ENCODE measurements at places on chromosomes 5 and 9. TPM values are rescaled to one million over a fixed set of nuclear protein-coding genes. Genes with fewer than 3 reads are reported as not detected.

- H3K27ac ChIP-seq, result no peak overlapping the region
- H3K4me3 ChIP-seq, result no peak overlapping the region
- no peaks in the 10 kb centered on the region for H3K4me1 ChIP-seq
- no peaks in the 10 kb centered on the region for H3K27me3 ChIP-seq
- H3K36me3 ChIP-seq, result peaks cover 7% of the 10 kb centered on the region
These were observed 17.0 kb downstream of the ERAP2 start for GRCh38 chr5:96893342-96893741.

DNA sequence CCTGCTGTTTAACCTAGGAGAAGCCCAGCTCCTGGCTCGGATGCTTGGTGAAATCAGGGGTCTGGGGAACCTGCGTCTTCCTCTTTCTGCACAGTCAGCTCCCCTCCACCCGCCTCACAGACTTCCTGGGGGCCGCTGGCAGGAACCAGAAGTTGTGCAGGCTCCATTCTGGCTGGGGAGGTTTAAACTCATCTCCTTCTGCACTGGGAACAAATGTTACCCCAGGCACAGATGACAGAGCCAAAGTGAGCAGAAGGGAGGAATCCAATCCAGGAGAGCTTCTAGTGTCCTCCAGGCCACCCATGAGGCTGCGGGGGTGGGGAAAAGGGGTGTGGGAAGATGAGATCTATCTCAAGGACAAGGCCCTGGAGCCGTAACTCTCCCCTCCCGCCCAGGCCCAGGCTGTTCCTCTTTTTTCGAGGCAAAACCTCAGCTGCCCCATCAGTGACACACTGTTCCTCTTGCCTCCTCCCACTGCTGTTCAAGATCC lies 31.2 kb downstream of the KCNMB1 start:
- H3K27me3 ChIP-seq, result no peaks in the 10 kb centered on the region
- DNase-seq, result peak; percentile 95
- H3K27ac ChIP-seq, result peak overlapping the region; percentile 45
- H3K36me3 ChIP-seq, result no peaks in the 10 kb centered on the region

GRCh38 chr5:41218929-41219657 lies 5.8 kb upstream of the C6 start:
- no peaks in the 10 kb centered on the region for H3K36me3 ChIP-seq
- no peak for DNase-seq
- H3K27me3 ChIP-seq, result no peaks in the 10 kb centered on the region
- peak overlapping the region; percentile 60 for H3K27ac ChIP-seq
- H3K4me1 ChIP-seq, result peaks cover 7% of the 10 kb centered on the region
- no peak overlapping the region for H3K4me3 ChIP-seq

DNA sequence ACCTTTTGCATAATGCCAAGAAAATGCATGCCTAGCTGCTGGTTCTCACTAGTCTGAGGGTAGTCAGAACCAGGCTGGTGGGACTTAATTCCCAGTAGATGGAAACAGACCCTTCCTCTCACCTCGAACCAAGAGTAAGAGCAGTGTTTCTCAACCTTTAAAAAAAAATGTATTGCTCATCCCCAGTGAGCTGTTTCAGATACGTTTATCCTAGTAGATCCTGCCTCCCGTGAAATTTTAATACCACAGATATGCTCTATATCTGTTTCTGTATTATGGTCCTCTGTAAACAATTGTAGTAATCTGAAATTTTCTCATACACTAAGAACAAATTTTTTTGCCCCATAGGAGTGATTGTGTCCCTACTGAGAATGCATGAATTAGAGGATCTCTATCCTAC lies 86.2 kb downstream of the TEK start:
- peaks cover 22% of the 10 kb centered on the region for H3K4me1 ChIP-seq
- no peak overlapping the region for H3K27ac ChIP-seq
- peaks cover 14% of the 10 kb centered on the region for H3K36me3 ChIP-seq
- no peaks in the 10 kb centered on the region for H3K27me3 ChIP-seq

DNA sequence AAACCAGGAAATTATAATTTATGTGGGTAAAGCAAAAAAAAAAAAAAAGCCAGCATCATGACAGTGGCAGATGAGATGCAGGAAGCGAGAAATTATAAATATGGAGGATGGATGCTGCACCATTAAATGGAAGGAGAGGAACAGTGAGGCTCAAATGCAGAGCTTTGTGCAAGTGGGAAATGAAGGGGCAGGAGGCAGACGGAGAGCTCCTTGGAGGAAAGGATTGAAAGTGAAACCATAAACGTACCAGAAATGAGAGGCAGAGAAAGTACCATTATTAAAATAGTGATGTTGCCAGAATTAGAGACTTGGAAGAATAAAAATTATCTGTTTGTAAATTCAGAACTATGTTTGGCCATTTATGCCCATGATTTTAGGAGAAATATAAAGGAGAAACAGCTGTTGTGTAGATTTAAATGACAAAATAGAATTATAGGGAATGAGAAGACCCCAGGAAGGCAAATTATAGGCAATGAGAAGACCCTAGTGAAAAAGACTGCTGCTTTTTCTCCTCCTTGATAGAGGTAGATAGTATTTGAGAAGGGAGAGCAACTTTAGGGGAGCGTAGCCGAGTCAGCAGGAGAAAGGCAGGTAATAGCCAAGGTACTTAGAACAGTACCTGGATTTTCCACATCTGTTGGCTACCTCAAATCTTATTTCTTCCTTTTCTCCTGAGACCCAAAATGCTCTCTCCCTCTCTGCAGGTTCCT lies 341.0 kb upstream of the CD180 start:
- H3K4me3 ChIP-seq, result peak overlapping the region; percentile 36
- H3K36me3 ChIP-seq, result no peaks in the 10 kb centered on the region
- peaks cover 29% of the 10 kb centered on the region for H3K4me1 ChIP-seq
- no peaks in the 10 kb centered on the region for H3K27me3 ChIP-seq
- H3K27ac ChIP-seq, result peak overlapping the region; percentile 64
- no peak for DNase-seq

The PCDHGB2 gene
- total RNA-seq, result 5.7 TPM
